ENCODE measurements at places on chromosomes 16 and 17.

- DNase-seq: no peak
Observed at GRCh38 chr17:73956595-73957465, 246.6 kb upstream of the RPL38 start.

GRCh38 chr16:440627-441026 is 15.2 kb downstream of the RAB11FIP3 start:
- no peak for DNase-seq

DNA sequence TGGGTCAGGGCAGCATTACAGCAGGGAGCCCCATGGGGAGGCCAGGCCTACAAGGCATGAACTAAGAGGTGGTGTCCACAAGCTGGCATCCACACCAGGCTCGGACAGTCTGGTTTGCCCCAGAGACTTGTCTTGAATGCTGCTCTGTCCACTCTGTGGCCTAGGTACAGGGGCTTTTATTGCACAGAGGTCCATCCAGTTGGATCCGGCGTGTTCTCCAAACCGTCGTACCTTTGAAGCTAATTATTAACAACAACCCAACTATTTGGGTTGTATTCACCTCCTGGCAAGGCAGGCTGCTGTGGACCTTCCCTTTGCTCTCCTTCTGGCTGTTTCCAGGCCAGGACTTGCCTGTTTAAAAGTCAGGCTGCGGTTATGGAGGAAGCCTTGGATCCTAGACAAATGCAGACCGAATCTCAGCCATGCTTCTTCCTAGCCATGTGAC is 123.4 kb downstream of the CLEC16A start:
- DNase-seq: no peak

GRCh38 chr17:62674841-62675240 is 47.4 kb downstream of the MRC2 start:
- no peak for DNase-seq

DNA sequence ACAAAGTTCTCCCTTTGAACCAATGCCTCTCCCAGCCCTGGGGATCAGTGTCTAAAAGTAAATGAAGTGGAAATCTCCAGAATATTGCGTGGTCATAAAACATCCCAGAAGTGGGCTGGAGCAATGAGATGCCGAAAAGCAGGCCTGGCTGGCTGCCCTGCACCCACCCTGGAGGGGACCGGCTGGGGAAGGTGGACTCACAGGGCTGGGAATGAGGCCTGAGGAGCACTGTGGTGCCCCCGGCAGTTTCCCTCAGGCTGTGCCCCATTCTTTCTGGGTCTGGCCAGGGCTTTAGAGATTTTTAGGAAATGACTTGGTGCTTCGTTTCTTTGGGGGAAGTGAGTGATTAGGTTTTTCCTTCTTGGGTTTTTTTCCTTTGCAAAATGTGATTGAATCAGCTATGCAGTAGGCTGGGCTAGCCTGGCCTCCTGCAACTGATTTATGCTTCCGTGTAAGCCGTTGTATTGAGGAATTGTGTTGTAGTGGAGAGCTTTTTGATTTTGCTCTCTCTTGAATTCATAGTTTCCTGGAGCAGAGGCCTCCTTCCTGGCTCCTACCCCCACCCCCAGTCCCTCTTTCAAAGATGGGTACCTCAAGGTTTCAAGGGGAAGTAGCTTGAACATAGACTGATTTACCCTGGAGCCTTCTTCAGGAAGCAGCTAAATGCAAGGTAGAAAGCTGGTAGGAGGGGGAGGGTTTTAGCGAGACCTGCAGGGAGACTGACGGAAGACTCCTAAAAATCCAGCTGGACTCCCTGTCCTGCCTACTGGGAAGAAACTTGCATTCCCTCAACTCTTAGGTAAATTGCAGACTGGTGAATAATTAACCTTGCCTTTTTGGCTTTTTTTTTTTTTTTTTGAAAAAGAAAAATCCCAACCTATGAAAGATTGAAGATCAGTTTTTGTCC is 170.2 kb downstream of the RAB11FIP4 start:
- no peak for DNase-seq

DNA sequence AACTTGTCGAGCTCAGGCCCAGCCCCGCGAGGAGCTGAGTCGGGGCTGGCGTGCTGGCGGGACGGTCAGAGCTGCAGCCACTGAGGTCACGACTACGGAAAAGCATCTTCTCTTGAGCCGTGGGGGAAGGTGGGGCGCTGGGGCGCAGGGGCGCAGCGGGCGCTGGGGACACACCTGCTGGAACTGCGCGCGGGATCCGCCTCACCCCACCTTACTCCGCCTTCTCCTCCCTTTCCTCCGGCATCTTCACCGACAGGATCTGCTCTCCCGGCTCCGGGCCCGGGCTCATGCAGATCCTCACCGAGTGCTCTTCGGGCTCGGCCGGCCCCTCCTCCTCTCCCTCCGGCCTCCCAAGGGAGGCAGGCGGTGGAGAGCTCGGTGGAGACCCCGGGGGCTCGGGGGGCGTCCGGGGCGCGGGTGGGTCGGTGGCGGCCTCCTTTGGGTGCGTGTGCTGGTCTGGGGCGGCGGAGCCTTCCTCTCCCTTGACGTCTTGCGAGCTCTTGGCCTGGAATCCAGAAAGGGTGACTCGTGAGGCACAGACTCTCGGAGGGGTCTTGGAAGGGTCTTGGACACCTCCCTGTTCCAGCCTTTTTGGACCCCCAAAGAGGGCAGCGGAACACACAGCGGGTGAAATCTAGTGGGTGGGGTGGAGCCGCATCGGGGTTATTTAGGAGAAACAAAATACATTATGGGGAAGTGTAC is 81.8 kb upstream of the KIFC3 start:
- DNase-seq: no peak

Data from DMS153 (cell line).